ENCODE measurements at places on chromosomes 11 and 22. TPM values are rescaled to one million over a fixed set of nuclear protein-coding genes. Genes with fewer than 3 reads are reported as not detected.

UBASH3B gene
- 23.6 TPM for total RNA-seq

DNA sequence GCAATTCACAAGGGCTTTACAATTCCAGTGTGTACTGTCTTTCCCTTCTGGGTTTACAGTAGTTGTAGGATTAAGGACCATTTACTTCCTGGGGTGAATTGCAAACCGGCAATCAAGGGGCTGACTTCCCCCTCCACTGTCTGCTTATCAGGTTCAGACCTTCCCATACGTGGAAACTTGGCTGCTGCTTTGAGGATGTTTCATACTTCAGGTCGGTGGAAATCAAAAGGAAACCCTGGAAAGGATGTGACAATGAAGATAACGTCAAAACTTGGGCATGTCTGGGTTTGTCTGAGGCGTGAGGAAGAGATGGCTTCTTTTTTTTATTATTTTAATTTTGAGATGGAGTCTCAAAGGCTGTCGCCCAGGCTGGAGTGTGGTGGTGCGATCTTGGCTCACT, 2.1 kb upstream of the RTCB start:
- H3K4me1 ChIP-seq: peaks cover 15% of the 10 kb centered on the region
- DNase-seq: no peak
- H3K36me3 ChIP-seq: no peaks in the 10 kb centered on the region
- H3K27me3 ChIP-seq: peaks cover 21% of the 10 kb centered on the region
- H3K4me3 ChIP-seq: no peak overlapping the region

DNA sequence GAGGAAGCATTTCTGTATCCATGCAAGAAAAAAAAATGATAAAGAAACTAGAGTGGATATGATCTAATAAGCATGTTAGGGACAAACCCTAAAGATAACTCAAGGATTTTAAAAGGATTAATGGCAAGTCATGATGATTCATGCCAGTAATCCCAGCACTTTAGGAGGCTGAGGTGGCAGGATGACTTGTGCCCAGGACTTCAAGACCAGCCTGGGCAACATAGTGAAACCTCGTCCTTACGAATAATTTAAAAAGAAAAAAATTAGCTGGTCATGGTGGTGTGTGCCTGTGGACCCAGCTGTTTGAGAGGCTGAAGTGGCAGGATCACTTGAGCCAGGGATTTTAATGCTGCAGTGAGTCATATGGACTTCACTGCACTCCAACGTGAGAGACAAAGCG, 145.5 kb upstream of the BLID start:
- no peak overlapping the region for H3K4me3 ChIP-seq
- H3K27me3 ChIP-seq: peaks cover under 1% of the 10 kb centered on the region
- DNase-seq: no peak
- H3K27ac ChIP-seq: no peak overlapping the region

SLC6A5 gene
- total RNA-seq: not detected

DNA sequence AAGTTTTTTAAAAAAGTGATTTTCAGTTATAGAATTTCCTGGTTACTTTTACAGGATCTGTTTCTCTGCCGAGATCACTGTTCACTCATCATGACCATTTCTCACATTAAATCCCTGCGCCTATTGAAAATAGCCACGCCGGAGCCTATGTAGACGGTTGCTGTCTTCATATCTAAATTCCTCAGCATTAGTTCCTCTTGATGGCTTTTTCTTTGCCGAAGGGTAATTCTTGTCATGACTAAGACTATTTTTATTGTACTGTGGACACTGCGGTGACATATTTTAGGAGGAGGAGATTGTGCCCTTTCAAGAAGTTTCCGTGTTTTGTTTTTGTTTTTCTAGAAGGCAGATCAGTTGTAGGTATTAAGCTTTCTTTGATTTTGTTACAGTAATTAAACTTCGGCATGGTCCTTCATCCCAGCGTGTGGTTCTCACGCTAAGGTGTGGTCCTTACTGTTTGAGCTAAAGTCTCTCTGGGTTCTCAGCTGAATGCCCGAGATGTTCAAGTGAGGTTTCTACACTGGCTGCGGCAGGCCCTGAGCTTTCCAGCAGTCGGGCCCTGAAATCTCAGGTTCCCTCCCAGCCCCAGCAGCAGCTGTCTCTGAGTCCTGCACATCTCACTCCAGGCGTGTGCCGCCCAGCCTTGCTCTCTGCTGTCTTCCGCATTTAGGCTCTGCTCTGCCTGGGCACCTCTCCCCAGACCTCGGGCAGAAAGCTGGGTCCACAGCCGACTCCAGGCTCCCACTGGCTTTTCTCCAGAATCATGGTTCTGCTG, 1110.5 kb downstream of the TBC1D22A start:
- no peak for DNase-seq
- H3K4me3 ChIP-seq: no peak overlapping the region
- H3K27ac ChIP-seq: no peak overlapping the region
- H3K27me3 ChIP-seq: peaks cover 27% of the 10 kb centered on the region
- no peaks in the 10 kb centered on the region for H3K36me3 ChIP-seq

TPBGL gene
- 0.60 TPM for total RNA-seq

ADAMTS8 gene
- not detected for total RNA-seq

DNA sequence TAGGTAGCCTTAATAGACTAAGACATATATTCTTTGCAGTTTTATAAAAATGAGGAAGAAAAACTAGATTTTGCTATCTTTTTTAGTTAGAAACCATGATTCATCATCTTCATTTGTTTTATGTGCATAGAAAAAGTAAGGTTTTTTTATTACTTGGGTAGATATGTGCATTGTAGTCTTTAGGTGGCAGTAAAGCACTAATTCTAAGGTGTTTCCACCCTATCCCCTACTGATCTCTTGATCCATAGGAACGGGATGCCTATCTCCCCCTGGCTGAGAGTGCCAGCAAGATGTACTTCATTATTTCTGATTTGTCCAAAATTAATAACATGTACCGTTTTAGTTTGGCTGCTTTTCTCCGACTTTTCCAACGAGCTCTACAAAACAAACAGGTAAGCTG, 148.1 kb downstream of the DYNC2H1 start:
- H3K4me1 ChIP-seq: no peaks in the 10 kb centered on the region
- H3K4me3 ChIP-seq: no peak overlapping the region
- DNase-seq: no peak
- no peak overlapping the region for H3K27ac ChIP-seq
- H3K36me3 ChIP-seq: no peaks in the 10 kb centered on the region
- no peaks in the 10 kb centered on the region for H3K27me3 ChIP-seq

DNA sequence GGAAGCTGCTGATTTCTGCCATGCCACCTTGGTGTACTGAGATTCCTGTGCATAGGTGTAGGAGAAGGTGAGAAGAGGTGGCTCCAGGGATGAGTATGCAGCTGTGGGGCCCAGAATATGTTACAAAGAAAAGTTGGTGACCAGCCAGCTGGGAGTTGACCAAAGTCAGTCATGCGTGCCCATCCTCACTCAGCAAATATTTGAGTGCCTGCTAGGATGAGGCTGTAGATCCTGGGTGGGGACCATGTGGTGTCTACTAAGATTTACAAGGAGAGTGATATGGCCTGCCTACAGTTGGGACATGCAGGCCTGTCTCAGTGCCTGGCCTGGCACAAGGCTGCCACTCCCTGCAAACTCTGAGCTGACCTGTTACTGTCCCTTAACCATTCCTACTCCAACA, 19.4 kb downstream of the RNF185 start:
- no peaks in the 10 kb centered on the region for H3K27me3 ChIP-seq
- H3K27ac ChIP-seq: peak overlapping the region; percentile 9
- no peak for DNase-seq
- peaks cover 2% of the 10 kb centered on the region for H3K4me1 ChIP-seq
- no peaks in the 10 kb centered on the region for H3K36me3 ChIP-seq

- no peak overlapping the region for H3K4me3 ChIP-seq
- no peaks in the 10 kb centered on the region for H3K27me3 ChIP-seq
- no peaks in the 10 kb centered on the region for H3K36me3 ChIP-seq
- H3K4me1 ChIP-seq: peaks cover 19% of the 10 kb centered on the region
- H3K27ac ChIP-seq: peak overlapping the region; percentile 41
These were observed 6.5 kb downstream of the DCPS start for GRCh38 chr11:126310200-126310991.

C11orf91 gene
- not detected for total RNA-seq

- H3K4me1 ChIP-seq: peaks cover 3% of the 10 kb centered on the region
- peaks cover 54% of the 10 kb centered on the region for H3K27me3 ChIP-seq
- no peak for DNase-seq
- H3K4me3 ChIP-seq: no peak overlapping the region
These were observed 19.9 kb upstream of the MYOD1 start for GRCh38 chr11:17699147-17700114.

MAJIN gene
- total RNA-seq: not detected

BRSK2 gene
- 0.25 TPM for total RNA-seq

TAGLN gene
- 8.7 TPM for total RNA-seq

GRCh38 chr11:107799218-107799859, 59.2 kb downstream of the SLC35F2 start:
- no peak overlapping the region for H3K4me3 ChIP-seq
- DNase-seq: peak; percentile 20
- H3K36me3 ChIP-seq: peaks cover 5% of the 10 kb centered on the region
- H3K27ac ChIP-seq: no peak overlapping the region
- H3K4me1 ChIP-seq: no peaks in the 10 kb centered on the region

GRCh38 chr11:69889400-69890318, 70.4 kb upstream of the FGF3 start:
- H3K27me3 ChIP-seq: peaks cover 60% of the 10 kb centered on the region
- H3K27ac ChIP-seq: no peak overlapping the region
- H3K4me1 ChIP-seq: peaks cover 5% of the 10 kb centered on the region
- H3K36me3 ChIP-seq: no peaks in the 10 kb centered on the region
- no peak for DNase-seq
- H3K4me3 ChIP-seq: no peak overlapping the region

DNA sequence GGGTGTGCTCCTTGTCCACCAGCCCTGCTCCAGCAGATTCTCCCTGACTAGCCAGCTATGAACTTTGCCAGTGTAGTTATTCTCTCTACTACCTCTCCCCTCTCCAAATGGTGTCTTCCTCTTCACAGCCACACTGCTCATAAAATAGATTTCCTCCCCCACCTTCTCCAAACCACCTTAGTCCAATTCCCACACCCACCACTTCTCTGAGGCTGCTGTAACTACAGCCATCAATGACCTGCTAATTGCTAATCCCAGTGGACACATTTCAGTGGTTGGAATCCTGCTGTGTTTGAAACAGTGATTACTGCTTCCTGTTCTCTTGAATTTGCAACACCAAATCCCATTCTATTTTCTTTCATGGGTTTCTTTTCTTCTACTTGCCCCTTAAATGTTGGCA, 23.4 kb downstream of the SYT9 start:
- H3K4me1 ChIP-seq: peaks cover 2% of the 10 kb centered on the region
- peaks cover 2% of the 10 kb centered on the region for H3K36me3 ChIP-seq
- H3K27me3 ChIP-seq: peaks cover 57% of the 10 kb centered on the region
- H3K27ac ChIP-seq: no peak overlapping the region
- DNase-seq: no peak

BLID gene
- total RNA-seq: not detected

GRCh38 chr11:123525511-123525918, 95.4 kb downstream of the GRAMD1B start:
- peak overlapping the region; percentile 71 for H3K27ac ChIP-seq
- H3K27me3 ChIP-seq: no peaks in the 10 kb centered on the region
- no peak overlapping the region for H3K4me3 ChIP-seq
- no peak for DNase-seq

- no peak for DNase-seq
- no peak overlapping the region for H3K27ac ChIP-seq
- H3K4me3 ChIP-seq: no peak overlapping the region
- H3K4me1 ChIP-seq: no peaks in the 10 kb centered on the region
These were observed 6.6 kb upstream of the OR6X1 start for GRCh38 chr11:123760894-123761293.

PATZ1 gene
- total RNA-seq: 35.0 TPM

DNA sequence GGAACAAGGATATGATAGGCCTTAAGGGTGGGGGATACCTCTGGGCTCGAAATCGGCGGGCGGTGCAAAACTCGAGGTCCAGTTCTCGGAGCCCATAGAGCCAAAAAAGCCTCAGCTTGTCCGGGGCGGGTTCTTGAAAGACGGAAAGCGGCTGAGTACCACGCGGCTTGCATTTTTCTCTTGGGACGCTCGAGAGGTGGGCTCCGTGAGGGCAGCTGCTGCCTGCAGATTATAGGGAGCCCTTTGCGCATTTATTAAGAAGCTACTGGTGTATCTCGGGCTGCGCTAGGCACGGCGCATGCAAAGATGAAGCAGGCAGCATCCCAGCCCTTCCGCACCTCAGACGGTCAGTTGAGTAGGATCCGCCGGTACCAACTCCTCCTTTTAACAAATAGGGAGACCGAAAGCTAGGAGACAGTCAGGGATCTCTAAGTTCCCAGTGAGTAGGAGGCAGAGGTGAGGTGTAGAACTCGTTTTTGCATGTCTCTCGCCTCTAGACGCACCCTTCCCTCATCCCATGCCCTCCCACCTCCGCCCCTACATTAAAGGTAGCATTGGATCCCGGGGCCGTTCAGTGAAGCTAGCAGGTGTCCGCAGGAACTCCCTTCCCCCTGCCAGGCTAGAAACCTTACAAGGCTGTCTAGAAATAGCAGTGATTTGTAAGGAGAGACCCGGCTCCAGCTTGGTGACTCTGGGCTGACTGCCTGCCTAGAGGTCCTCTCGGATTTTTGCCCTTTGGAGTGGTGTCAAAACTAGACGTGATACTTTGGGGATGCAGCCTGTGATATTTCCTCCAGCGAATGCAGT, 768 bp downstream of the LDHA start:
- H3K4me3 ChIP-seq: peak overlapping the region; percentile 95
- DNase-seq: no peak
- no peaks in the 10 kb centered on the region for H3K27me3 ChIP-seq
- peak overlapping the region; percentile 98 for H3K27ac ChIP-seq

GRCh38 chr11:102680945-102681344, 24.6 kb downstream of the MMP27 start:
- peaks cover 55% of the 10 kb centered on the region for H3K27me3 ChIP-seq
- H3K4me3 ChIP-seq: no peak overlapping the region
- no peak for DNase-seq
- H3K27ac ChIP-seq: no peak overlapping the region
- H3K36me3 ChIP-seq: peaks cover 2% of the 10 kb centered on the region
- H3K4me1 ChIP-seq: no peaks in the 10 kb centered on the region

TSPO gene
- total RNA-seq: 89.1 TPM

GRCh38 chr11:17552392-17553248, 5.6 kb downstream of the OTOG start:
- no peak overlapping the region for H3K27ac ChIP-seq
- DNase-seq: no peak
- peaks cover 63% of the 10 kb centered on the region for H3K27me3 ChIP-seq
- H3K36me3 ChIP-seq: no peaks in the 10 kb centered on the region
- peaks cover 2% of the 10 kb centered on the region for H3K4me1 ChIP-seq

IRAG1 gene
- total RNA-seq: 0.17 TPM

CATSPER1 gene
- total RNA-seq: not detected

DNA sequence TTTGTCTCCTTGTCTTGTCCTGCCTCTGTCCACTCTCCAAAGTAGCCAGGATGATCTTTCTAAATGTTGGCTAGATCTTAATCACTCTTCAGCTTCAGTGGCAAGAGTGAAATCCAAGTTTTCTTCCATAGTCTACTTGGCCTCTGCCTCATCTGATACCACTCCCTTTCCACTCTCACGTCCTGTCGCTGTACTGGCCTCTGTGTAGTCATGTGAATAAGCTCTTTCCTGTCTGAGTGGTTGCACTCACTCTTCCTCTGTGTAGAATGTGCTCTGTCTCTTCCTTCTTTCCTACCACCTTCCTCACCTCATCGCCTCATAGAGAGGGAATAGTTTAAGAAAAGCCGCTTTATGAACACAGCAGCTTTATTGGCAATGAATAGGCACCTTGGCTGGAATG, 86.5 kb downstream of the WNT11 start:
- H3K4me3 ChIP-seq: no peak overlapping the region
- H3K4me1 ChIP-seq: peaks cover 12% of the 10 kb centered on the region
- H3K27ac ChIP-seq: no peak overlapping the region
- H3K36me3 ChIP-seq: peaks cover 4% of the 10 kb centered on the region
- H3K27me3 ChIP-seq: no peaks in the 10 kb centered on the region

- no peak overlapping the region for H3K27ac ChIP-seq
- H3K36me3 ChIP-seq: no peaks in the 10 kb centered on the region
- H3K4me1 ChIP-seq: peaks cover 2% of the 10 kb centered on the region
- no peak for DNase-seq
- H3K4me3 ChIP-seq: no peak overlapping the region
These were observed 235.3 kb downstream of the CTTN start for GRCh38 chr11:70633610-70634009.

Measured in T-helper 17 cell (primary cell).